ENCODE measurements at places on chromosomes 7 and 10.

DNA sequence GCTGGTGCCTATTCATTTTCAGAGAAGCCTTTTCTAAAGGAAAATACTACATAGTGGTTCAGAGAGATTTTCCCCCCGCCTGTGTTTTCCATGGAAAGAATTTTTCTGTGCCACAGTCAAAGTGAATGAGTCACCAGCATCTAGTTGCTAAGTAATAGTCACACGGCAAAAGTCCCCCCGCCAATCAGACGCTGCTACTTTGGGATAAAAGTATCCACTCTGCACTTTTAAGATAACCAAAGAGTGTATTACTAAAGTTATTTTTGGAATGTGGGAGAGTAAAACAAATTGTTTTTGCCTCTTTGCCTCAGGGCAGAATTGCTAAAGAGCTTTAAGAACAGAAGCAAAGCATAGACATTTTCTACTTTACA lies 23.5 kb downstream of the ABLIM1 start:
- DNase-seq = no peak

DNA sequence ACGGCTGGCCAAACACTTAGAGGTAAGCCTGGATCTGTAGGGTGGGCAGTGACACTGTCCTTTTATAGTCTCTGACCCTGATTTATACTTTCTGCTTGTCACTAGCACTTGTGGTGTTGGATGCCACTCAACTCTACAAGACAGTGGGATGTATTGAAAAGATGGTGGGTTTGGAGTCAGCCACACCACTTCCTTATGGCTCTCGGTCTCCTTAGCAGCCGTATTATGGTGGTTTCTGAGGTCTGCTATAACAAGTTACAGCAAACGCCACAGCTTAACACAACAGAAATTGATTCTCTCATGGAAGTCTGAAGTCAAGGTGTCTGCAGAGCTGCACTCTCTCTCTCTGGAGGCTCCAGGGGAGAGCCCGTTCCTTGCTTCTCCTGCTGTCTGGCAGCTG lies 14.7 kb downstream of the ITIH2 start:
- no peak for DNase-seq

- DNase-seq = no peak
These were observed 57.2 kb downstream of the ITIH5 start for GRCh38 chr10:7609556-7609955.

DNA sequence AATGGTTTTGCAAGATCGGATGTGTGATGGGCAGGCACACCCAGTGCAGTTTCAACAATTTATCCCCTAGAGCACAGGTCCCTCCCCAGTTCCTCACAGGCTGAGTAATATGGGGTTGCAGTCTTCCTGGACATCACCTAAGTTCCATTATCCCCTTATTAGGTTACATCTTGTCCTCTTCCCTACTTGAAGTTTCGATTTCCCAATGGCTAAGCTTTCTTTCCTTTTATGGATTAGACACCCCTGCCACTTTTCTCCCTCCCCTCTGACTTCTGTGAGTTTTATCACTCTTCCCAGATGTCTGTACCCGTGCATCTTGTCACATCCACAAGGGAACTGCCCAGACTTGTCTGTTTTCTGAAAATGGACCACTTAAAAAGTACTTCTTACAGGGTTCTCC lies 2.4 kb upstream of the NIPSNAP2 start:
- no peak for DNase-seq

DNA sequence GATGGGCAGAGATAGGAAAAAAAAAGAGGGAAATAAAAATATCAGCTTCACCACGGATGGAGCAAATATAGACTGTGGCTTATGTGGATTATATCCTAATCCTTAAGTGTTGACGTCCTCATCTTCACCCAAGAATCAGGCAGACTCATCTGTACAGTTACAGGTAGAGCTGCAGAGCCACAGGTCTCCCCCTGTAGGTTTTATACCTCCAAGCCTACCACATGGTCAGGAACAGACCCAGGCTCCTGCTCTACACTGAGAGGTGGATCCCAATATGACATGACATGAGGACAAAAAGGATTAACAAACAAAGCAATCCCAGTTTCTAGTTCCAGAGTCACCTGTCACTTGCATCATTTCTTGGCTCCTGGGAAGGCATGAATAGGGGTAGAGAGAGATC lies 400.8 kb downstream of the SEMA3D start:
- DNase-seq = no peak

All from GM10248 (cell line).